ENCODE measurements at places on chromosomes 16 and 17. TPM values are rescaled to one million over a fixed set of nuclear protein-coding genes. Genes with fewer than 3 reads are reported as not detected.

The CD300LF gene
- total RNA-seq: not detected

DNA sequence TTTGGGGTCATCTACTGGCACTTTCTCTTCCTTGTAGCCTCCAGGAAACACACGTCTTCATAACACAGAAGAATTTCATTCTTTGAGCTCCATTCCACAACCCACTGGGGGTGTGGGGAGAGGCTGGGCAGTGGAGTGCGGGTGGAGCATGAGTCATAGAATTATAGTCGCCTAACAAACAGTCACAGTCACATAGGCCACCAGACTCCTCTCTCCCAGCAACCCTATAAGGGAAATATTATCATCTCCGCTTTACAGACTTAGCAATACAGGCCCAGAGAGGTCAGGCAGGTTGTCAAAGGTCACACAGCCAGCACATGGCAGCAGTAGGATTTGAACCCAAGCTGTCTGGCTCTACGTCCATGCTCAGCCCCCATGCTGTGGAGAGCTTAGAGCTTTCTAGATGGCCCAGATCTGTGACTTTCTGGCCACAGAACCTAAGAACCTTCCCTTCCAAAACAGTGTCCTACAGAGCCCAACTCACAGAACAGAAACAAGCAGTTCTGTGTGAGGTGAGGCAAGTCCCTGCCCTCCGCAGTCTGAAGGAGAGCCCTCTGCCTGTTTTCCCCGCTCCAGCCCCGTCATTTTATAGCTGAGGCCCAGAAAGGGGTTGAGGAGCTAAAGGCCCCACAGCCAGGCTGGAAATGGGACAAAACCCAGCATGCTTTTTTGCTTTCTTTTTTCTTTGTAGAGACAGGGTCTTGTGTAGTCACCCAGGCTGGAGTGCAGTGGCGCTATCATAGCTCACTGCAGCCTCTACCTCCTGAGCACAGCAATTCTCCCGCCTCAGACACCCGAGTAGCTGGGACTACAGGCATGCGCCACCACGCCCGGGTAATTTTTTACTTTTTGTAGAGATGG, 10.7 kb upstream of the LITAF start:
- DNase-seq: no peak

- DNase-seq: no peak
Measured at GRCh38 chr17:17921192-17922069, 50.8 kb downstream of the TOM1L2 start.

DNA sequence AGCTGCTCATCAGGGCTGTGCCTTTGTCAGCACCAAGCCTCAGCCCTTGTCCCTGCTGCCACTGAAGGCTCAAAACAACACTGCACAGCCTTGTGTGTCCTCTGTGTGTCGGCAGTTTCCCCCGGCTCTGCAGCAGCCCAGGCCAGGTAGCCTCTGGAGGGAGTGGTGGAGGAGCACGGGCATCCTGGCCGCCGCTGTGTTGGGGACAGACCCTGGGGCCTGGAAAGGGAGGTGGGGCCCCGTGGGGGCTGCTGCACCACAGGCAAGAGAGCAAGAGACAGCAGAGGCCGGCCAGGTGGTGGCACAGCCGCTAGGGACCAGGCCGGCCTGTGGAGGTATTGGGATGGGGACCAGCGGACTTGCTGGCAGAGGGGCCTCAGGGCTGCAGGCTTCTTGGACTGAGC, 96.9 kb upstream of the ZNF750 start:
- DNase-seq: no peak

DNA sequence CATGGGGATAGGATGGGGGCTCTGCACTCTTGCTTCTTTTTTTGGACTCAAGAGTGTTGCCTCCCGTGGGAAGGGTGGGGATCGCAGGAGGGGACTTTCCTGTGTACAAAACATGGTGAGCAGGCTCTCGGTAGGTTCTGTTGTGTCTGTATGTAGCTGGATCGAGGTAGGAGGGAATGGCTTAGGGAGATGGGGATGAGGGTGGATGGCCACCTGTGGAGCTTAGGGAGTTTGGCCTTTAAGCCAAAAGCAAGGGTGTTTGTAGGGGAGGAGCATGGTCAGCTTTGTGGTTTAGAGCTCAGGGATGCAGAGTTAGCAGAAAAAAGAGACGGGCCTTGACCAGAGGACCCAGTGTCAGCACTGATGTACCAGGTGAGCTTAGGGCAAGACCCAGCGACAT, 11.0 kb upstream of the EDC4 start:
- no peak for DNase-seq

The SLC39A11 gene
- 7.5 TPM for total RNA-seq

The CBLN1 gene
- 0.83 TPM for total RNA-seq

The MYL4 gene
- total RNA-seq: not detected

DNA sequence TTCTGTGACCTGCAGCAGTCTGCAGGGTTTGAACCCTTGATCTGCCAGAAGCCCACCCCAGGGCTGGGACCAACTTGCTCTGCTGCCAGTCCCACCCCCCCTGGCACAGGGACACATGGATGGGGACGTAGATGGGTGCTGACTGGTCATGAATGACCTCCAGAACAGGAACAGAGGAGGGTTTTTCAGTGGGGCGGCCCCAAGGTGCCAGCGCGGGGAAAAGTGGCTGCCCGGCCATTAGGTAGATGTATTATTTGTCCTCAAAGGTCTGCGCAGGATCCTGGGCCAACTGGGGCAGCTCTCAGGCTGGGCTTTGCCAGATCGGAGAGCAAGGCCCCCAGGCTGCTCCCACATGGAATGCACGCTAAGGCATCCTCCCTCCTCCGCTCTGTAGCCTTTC, 265.2 kb upstream of the TNRC6C start:
- peak; percentile 53 for DNase-seq
